ENCODE measurements at places on chromosomes 5 and 9. TPM values are rescaled to one million over a fixed set of nuclear protein-coding genes. Genes with fewer than 3 reads are reported as not detected.

- no peaks in the 10 kb centered on the region for H3K27me3 ChIP-seq
- no peak overlapping the region for H3K4me3 ChIP-seq
- H3K4me1 ChIP-seq: no peaks in the 10 kb centered on the region
- H3K27ac ChIP-seq: no peak overlapping the region
- no peak for DNase-seq
These were observed 212.2 kb downstream of the PCSK1 start for GRCh38 chr5:96220610-96221390.

AUH gene
- 13.7 TPM for total RNA-seq

DNA sequence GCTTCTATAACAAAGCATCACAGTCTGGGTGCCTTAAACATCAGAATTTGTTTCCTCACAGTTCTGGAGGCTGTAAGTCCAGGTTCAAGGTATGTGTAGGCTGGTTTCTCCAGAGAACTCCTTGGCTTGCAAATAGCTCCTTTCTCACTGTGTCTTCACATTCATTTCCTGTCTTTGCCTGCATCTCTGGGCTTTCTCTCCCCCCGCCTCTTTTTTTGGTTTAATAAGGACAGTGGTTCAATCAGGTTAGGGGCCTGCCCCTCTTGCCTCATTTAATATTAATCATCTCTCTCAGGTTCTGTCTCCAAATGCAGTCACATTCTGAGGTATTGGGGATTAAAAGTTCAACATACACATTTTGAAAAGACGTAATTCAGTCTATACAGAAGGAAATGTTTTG is 225.5 kb upstream of the ATP10B start:
- H3K36me3 ChIP-seq: no peaks in the 10 kb centered on the region
- no peak overlapping the region for H3K4me3 ChIP-seq
- no peak for DNase-seq
- H3K4me1 ChIP-seq: no peaks in the 10 kb centered on the region

PHYKPL gene
- total RNA-seq: 61.0 TPM

- H3K4me1 ChIP-seq: no peaks in the 10 kb centered on the region
- no peak overlapping the region for H3K4me3 ChIP-seq
- no peaks in the 10 kb centered on the region for H3K27me3 ChIP-seq
- DNase-seq: no peak
- no peak overlapping the region for H3K27ac ChIP-seq
These were observed 283.9 kb downstream of the PJA2 start for GRCh38 chr5:109125755-109126429.

GRCh38 chr5:1449081-1449630 is 3.9 kb upstream of the SLC6A3 start:
- no peaks in the 10 kb centered on the region for H3K36me3 ChIP-seq
- peaks cover 22% of the 10 kb centered on the region for H3K4me1 ChIP-seq
- no peak overlapping the region for H3K4me3 ChIP-seq
- H3K27me3 ChIP-seq: peaks cover 29% of the 10 kb centered on the region

- no peak overlapping the region for H3K4me3 ChIP-seq
- DNase-seq: no peak
- H3K36me3 ChIP-seq: no peaks in the 10 kb centered on the region
- no peaks in the 10 kb centered on the region for H3K27me3 ChIP-seq
- no peaks in the 10 kb centered on the region for H3K4me1 ChIP-seq
- H3K27ac ChIP-seq: no peak overlapping the region
These were observed 485.4 kb upstream of the CLINT1 start for GRCh38 chr5:158344376-158344775.

DNA sequence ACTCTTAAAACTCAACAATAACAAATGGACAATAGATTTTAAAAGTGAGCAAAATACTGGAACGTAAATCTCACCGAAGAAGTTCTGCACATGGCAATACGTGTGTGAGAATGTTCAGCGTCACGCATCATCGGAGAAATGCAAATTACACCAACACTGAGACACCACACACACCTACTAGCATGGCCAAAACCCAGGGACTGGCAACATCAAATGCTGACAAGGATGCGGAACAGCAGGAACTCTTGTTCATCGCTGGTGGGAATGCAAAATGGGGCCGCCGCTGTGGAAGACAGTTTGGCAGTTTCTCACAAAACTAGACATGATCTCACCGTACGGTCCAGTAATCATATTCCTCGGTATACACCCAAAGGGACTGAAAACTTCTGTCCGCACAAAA is 21.6 kb upstream of the CLPTM1L start:
- no peak overlapping the region for H3K4me3 ChIP-seq
- no peaks in the 10 kb centered on the region for H3K4me1 ChIP-seq
- no peaks in the 10 kb centered on the region for H3K36me3 ChIP-seq
- H3K27ac ChIP-seq: no peak overlapping the region
- no peak for DNase-seq

DNA sequence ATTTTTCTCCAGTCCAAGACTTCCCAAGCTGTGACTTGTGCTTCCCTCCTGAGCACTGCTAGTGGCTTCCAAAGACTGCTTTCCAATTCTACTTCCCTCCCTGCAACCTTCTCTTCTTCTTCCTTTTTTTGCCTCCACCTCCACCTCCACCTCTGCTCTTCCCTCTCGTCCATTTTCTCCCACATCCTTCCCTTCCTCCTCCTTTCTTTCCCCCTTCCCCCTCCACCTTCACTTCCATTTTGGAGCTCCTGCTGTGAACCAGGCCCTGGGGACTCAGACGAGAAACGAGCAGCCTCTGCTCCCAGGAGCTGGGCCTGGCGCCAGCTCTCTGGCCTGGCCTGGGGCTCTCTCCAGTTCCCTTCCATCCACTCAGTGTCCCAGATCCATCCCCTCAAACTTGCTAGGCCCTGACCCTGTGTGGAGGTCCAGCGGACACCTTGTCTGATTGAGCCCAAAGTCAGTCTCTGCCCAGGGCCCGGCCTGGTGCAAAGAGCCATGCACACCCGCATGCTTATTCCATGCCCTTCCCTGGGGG is 5.6 kb downstream of the GADD45G start:
- no peak overlapping the region for H3K27ac ChIP-seq
- H3K4me3 ChIP-seq: no peak overlapping the region
- no peak for DNase-seq
- peaks cover 4% of the 10 kb centered on the region for H3K36me3 ChIP-seq
- H3K27me3 ChIP-seq: no peaks in the 10 kb centered on the region

DNA sequence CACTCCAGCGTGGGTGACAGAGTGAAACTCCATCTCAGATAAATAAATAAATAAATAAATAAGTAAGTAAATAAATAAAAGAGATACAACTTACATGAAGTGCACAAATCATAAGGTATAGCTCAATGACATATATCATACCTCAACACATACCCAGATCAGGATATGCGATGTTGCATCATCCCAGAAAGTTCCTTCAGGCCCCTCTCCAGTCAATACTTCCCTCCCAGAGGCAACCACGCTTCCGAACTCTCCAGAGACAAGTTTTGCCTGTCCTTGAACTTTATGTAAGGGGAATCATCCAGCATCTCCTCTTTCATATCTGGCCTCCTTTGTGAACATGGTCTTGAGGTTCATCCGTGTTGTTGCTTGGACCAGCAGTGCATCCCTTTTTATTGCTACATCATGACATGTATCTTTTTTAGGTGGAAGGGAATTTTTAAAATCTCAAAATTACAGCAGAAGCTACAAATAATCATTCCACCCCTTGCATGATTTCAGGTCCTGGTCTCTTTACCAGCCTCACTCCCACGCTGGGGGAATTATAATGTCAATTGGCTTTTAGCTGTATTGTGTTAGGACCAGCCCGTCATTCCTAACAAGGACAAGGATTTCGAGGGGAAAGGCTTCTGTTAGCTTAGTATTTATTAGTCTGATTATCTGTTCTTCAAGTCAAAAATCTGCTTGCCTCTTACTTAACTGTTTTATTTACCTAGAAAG is 32.9 kb upstream of the AOPEP start:
- H3K36me3 ChIP-seq: no peaks in the 10 kb centered on the region
- no peak for DNase-seq
- no peak overlapping the region for H3K27ac ChIP-seq
- H3K27me3 ChIP-seq: no peaks in the 10 kb centered on the region
- H3K4me3 ChIP-seq: no peak overlapping the region

- no peak overlapping the region for H3K27ac ChIP-seq
- peaks cover 11% of the 10 kb centered on the region for H3K4me1 ChIP-seq
- no peak overlapping the region for H3K4me3 ChIP-seq
These were observed 95.1 kb downstream of the ANXA2R start for GRCh38 chr5:42944989-42945388.

DNA sequence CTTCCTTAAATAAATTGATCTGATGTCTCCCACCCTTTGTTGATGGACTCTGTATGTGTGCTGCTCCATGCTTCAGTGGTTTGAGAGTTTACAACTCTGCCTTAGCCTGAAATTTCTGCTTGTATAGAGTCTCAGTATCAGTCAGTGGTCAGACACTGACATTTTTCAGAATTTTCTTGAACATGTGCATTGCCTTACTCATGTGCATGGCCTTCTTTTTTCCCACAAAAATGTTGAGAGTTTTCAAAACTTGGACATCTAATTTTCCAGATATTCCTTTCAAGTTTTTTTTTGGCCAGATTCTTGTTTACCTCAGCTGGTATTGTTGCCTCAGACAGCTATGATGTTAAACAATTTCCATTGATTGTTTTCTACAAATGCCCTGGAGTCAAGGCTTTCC is 427.1 kb upstream of the CHD1 start:
- H3K27me3 ChIP-seq: no peaks in the 10 kb centered on the region
- no peaks in the 10 kb centered on the region for H3K4me1 ChIP-seq
- no peak overlapping the region for H3K27ac ChIP-seq
- DNase-seq: no peak

CCL21 gene
- 7.3 TPM for total RNA-seq
